ENCODE measurements at places on chromosomes 3 and 15. TPM values are rescaled to one million over a fixed set of nuclear protein-coding genes. Genes with fewer than 3 reads are reported as not detected.

DNA sequence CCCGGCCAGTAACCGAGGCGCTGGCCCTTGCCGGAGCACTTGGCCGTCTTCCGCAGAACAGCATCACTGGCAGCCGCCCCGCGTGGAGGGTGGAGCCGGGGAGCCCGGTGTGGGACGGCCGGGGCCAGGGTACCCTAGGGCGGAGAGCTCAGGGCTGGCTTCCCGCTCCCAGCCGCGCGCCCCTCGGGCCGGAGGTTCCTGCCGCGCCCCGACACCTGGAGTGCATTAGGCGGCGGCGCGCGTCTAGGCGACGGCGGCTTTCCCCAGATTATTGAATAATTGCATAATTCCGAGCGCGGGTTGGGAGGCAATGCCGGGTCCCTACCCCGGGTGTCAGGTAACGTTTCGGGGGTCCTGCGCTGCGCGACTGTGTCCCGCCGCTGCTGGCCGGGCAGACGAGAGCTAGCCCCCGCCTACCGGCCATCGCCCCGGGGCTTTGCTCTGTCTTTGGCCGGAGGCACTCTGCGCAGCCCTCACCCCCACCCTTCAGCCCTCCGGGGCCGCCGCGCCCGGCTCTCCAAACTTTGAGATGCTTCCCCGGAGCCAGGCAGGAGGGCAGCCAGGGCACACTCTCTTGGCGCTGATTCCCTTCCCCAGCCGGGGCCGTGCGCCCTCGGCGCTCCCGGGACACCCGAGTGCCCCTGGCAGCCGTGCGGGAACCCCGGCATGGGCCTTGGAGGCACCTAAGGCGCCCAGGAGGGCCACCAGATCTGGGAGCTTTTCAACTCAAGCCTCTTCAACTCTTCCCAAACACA is 749 bp downstream of the ITGA11 start:
- peaks cover 8% of the 10 kb centered on the region for H3K4me1 ChIP-seq
- no peak overlapping the region for H3K4me3 ChIP-seq
- DNase-seq, result no peak
- no peak overlapping the region for H3K27ac ChIP-seq

TGM5 gene
- 0.12 TPM for total RNA-seq

GRCh38 chr3:124156866-124157712 is 165.2 kb upstream of the ROPN1 start:
- H3K27me3 ChIP-seq, result peaks cover under 1% of the 10 kb centered on the region
- no peaks in the 10 kb centered on the region for H3K4me1 ChIP-seq

CLPX gene
- 48.9 TPM for total RNA-seq

ENTPD3 gene
- total RNA-seq, result 0.28 TPM

GRCh38 chr3:59800481-59800880 is 750.7 kb upstream of the CFAP20DC start:
- peaks cover 11% of the 10 kb centered on the region for H3K4me1 ChIP-seq
- H3K27ac ChIP-seq, result no peak overlapping the region
- no peak for DNase-seq
- no peak overlapping the region for H3K4me3 ChIP-seq
- peaks cover 6% of the 10 kb centered on the region for H3K36me3 ChIP-seq
- H3K27me3 ChIP-seq, result no peaks in the 10 kb centered on the region
